ENCODE measurements at places on chromosomes 6 and 20.

DNA sequence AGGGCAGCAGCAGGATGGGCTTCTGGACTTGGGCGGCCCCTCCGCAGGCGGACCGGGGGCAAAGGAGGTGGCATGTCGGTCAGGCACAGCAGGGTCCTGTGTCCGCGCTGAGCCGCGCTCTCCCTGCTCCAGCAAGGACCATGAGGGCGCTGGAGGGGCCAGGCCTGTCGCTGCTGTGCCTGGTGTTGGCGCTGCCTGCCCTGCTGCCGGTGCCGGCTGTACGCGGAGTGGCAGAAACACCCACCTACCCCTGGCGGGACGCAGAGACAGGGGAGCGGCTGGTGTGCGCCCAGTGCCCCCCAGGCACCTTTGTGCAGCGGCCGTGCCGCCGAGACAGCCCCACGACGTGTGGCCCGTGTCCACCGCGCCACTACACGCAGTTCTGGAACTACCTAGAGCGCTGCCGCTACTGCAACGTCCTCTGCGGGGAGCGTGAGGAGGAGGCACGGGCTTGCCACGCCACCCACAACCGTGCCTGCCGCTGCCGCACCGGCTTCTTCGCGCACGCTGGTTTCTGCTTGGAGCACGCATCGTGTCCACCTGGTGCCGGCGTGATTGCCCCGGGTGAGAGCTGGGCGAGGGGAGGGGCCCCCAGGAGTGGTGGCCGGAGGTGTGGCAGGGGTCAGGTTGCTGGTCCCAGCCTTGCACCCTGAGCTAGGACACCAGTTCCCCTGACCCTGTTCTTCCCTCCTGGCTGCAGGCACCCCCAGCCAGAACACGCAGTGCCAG is at the start of gene TNFRSF6B:
TNFRSF6B (plus strand) TSS at position 25 of the 729 bp plus-strand sequence; CDS start at position 141, 116 bp downstream.
- no peak for DNase-seq

DNA sequence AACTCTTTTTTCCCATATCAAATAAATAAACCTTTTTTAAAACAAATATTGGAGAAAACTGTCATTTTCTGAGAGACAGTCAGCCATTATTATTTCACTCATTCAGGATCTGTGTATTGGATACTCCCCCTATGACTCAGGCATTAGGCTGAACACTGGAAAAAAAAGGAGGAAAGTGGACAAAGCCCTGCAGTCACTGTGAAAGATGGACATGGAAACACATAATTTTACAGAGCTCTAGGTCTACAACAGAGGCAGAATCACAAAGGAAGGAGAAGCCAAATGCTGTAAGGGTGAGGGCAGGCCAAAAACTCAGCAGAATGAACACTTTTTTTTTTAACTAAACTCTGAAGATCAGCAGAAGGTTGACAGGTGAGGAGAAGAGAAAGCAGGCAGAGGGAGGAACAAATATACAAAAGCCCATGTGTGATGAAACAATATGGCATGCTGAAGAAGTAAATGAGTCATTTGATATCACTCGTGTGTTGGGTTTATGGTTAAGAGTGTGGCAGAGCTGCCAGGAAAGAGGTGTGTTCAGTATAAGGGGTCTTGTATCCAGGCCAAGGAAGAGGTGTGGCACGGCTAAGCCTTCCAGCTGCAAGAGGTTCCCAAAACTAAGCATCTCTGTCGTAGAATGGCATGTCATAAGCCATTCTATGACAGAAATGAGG is 39.1 kb downstream of the EPB41L2 start:
- no peak for DNase-seq

GRCh38 chr6:114382406-114382805 is 39.6 kb upstream of the HS3ST5 start:
- no peak for DNase-seq

- no peak for DNase-seq
Observed at GRCh38 chr20:50450493-50450826, 59.7 kb upstream of the PTPN1 start.

GRCh38 chr6:317448-318144 is 25.3 kb downstream of the DUSP22 start:
- DNase-seq, result no peak

- no peak for DNase-seq
Observed at GRCh38 chr6:16511040-16511660, 250.1 kb downstream of the ATXN1 start.

- DNase-seq, result no peak
Observed at GRCh38 chr6:14174226-14174625, 56.7 kb downstream of the CD83 start.

DNA sequence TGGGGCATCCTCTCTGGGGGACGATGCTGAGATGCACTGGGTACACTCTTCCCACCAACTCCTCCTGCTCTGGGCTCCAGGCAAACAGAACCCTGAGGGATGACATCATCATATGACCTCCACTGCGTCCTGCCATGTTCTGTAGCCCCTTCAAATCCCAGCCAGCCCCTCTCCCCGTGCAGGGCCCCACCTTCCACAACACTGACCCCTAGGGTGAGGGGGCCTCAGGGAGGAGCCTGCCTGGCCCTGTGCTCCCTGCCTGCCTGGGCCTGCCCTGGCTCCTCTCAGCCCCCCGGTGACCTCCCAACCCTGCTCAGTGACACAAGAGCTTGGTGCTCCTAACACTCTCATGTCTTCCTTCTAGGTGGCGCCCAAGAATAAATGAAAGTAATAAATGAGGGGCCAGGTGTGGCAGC is 9.6 kb upstream of the SPDEF start:
- DNase-seq, result no peak

DNA sequence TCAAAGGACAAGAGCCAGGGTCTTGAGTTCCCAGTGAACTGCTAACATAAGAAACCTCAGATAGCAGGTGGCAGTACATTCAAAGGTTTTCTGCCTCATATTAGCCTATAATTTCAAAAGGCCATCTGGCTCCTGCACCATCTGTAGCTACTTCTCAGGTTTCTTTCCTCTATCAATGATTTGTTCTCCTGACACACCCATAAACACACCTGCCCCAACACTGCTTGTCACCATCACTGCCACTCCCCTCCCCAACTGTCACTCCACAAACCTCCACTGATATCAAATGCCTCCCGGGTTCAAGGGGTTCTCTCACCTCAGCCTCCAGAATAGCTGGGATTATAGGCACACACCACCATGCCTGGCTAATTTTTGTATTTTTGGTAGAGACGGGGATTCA is 152.7 kb upstream of the SLC22A16 start:
- no peak for DNase-seq

DNA sequence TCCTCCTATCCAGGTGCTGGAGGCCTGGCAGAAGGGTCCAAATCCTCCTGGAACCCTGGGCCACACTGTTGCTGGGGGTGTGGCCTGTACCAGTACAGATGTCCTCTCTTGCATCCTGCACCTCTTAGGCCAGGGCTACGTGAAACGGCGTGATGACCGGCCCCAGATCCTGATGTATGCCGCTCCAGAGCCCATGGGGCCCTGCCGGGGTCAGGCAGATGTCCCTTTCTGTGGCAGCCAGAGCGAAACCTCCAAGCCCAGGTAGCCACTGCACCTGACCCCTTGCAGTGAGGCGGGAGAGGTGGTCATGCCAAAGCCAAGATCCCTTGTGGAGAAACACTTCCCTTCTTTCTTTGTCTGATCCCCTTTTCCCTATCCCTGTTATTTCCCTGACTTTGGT is 14.2 kb downstream of the DNPH1 start:
- no peak for DNase-seq

DNA sequence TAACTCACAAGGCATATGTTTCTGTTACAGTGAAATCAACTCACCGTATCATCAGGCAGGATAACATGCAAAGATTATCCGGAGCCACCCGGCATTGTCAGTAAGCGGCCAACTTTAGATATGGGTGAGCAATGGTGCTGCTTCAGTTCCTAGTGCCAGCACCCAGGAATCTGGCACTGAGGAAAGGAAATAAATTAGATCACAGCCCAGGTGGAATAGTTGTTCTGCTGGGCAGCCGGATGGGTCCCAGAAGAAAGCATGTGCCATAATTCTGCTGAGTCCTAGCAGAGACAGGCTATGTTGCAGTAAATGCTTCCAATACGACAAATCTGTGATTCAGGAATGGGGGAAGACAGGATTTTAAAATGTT is 183.6 kb upstream of the SPTLC3 start:
- DNase-seq, result no peak

GRCh38 chr6:142339113-142339512 is 37.3 kb downstream of the ADGRG6 start:
- DNase-seq, result no peak

DNA sequence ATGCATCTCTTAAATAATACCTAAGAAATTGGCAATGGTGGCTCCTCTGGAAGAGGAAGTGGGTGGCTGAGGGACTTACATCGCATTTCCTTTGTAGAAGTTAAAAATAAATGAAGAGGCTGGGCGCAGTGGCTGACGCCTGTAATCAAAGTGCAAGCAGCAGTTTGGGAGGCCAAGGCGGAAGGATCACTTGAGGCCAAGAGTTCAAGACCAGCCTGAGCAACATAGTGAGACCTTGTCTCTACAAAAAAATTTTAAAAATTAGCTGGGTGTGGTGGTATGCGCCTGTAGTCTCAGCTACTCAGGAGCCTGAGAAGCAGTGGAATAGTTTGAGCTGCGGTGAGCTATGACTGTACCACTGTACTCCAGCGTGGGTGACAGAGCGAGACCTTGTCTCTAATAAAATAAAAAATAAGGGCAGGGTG is 12.2 kb upstream of the NCOA3 start:
- peak; percentile 20 for DNase-seq

DNA sequence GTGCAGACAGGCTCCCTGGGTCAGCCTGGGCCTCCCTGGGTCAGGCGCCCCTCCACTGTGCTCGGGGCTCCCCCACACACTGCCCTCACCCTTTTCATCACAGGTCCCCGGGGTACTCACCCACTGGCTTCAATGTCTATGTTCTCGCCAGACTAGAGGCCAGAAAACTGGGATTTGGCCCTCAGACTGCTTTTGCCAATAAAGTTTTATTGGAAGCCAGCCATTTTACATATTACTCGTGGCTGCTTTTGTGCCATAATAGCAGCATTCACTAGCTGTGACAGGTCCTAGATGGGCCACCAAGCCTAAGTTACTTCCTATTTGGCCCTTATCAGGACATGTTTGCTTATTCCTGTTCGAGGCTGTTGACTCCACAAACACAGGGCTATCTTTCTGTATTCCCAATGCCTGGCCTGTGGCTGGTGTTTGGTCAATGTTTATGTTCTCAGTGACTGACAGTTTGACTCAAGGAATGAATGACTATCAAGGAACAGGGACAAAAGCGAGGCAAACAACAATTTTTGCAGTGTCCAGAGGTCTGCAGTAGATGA is 525.1 kb upstream of the AGPAT4 start:
- DNase-seq, result no peak

GRCh38 chr6:34531580-34532201 is 24.4 kb downstream of the SPDEF start:
- no peak for DNase-seq

- no peak for DNase-seq
Observed at GRCh38 chr6:139587469-139587868, 213.0 kb upstream of the CITED2 start.

DNA sequence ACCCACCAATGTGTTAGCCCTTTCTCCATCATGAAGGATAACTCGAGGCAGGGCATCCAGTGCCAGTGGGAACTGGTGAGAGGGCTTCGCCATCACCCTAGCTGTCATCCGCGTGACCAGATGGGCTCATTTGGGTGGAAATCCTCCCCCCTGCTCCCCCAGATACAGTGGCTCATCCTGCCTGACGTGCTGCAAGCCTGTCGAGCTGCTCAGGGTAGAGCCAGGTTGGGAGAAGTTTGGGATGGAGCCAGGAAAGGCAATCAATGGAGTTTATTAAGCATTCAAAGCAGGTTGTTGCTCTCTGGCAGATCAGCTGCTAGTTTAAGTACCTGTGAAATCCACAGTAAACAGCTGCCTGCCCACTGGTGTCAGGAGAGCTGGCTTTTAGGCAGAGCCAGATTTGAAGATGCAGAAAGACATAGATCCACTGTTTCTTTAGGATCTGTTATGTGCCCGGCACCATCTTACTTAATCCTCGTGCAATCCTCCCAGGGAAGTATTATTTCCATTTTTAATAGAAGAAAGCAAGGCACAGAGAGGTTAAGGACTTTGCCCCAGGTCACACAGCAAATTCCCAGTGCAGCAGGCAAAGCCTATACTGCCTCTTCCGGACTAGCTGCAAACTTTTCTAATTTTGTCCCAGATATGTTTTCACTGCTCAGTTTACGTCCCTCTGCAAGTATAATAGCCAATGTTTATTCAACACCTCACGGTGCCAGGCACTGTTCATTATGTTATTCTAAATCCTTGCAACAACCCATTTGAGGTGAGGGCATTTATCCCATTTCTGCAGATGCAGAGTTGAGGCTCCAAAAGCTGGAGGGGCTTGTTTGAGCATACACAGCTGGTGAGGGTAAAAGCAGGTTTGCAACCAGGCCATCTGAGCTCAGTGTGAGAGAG is 54.1 kb upstream of the KCNG1 start:
- DNase-seq, result no peak

- DNase-seq, result no peak
Observed at GRCh38 chr6:29749308-29749662, 26.1 kb downstream of the HLA-F start.
